Foreskin melanocyte (primary cell): ENCODE measurements at places on chromosomes 11 and 22.

GRCh38 chr11:58186938-58187337 lies 1.9 kb upstream of the OR9Q2 start:
- DNase-seq: no peak

DNA sequence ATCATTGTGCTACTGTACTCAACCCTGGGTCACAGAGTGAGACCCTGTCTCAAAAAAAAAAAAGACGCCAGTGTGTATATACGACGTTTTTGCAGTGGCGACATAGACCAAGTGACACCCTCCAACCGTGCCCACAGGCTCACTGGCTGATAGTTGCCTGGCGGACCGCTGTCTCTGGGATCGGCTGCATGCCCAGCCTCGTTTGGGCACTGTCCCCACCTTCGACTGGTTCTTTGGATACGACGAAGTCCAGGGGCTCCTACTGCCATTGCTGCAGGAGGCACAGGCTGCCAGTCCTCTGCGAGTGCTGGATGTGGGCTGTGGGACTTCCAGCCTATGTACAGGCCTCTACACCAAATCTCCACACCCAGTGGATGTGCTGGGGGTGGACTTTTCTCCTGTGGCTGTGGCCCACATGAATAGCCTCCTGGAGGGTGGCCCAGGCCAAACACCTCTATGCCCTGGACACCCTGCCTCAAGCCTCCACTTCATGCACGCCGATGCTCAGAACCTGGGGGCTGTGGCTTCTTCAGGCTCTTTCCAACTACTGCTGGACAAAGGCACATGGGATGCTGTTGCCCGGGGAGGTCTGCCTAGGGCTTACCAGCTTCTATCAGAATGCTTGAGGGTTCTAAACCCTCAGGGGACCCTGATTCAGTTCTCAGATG lies 1.3 kb downstream of the CSKMT start:
- DNase-seq: no peak

DNA sequence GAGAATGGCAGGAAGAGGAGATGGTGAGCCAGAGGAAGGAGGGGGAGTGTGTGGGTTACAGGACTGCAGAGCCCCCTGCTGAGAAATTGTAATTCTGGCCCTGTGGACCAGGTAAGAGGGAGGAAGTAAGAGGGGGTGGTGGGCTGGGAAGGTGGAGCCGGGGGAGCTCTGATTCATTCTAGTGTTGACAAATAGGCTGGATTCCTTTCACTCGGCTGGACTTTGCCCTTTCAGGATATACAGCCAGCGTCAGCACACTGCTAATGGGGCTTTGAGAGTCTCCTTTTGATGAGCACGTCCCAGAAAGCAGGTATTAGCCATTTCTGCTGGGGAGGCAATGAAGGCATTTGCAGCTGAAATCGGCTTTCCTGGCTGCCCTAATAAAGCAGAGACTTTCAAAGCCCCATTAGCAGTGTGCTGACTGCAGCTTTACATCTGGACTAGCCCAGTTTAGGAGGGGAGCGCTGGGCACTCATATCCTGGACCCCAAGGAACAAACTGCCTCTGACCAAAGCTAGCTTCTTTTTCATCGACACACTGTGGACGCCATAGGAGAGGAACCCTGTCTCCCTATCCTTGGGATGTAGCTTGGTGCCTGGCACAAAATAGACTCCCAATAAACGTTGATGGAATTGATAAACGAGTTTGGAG lies 44.8 kb upstream of the CADM1 start:
- DNase-seq: no peak

DNA sequence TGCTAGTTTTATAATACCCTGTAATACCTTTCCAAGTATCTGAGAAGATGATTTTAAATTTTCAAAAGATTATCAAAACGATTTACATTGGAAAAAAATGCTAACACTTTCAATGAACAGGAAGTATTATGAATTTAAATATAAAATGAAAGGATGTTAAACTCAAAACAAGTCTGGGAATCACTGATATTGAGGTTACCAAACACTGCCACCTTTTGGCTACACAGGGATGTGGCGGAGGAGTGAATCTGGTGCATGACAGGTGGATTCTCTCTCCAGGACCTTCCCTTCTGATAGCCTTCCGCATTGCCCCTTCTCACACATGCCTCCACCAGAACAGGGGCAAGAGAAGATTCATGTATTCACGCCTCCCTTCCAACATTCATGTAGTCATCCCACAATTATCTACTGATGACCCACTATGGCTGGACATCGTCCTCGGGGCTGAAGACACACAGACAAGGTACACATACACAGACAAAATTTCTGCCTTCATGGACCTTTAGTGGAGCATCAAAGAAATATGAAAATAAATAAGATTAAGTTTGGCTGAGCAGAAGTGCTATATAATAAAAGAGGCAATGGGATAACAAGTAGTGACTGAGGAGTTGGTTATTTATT lies 34.7 kb downstream of the ATG16L2 start:
- DNase-seq: no peak
